ENCODE measurements at places on chromosomes 2 and 18.

GRCh38 chr2:196101325-196101991 lies 32.8 kb upstream of the DNAH7 start:
- no peak for DNase-seq

DNA sequence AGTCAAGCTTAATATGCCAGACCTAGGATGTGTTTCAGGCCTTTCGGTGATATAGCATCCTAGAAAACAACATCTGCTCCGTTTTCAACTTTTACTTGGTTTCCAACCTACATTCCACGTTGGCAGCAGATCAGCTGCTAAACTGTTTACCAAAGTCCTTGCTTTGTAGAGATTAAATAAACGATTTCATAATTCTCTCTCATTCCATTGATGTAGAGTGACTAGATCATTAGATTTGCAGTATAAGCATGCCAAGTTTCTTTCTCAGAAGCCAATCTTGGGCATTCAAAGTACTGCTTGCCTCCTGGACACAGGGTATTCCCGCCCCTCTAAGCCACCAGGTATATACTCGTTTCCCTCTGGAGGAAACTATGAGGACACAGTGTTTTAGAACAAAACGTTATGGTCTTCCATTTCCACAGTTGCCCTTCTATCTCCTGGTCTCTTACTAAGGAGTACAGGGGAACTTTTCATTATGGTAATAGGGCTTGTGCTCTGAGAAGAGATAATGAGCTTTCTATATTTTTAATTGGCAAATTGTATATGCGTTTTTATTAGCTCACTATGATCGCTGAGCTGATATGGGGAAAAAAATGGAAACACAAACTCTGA lies 10.5 kb upstream of the INSIG2 start:
- no peak for DNase-seq

DNA sequence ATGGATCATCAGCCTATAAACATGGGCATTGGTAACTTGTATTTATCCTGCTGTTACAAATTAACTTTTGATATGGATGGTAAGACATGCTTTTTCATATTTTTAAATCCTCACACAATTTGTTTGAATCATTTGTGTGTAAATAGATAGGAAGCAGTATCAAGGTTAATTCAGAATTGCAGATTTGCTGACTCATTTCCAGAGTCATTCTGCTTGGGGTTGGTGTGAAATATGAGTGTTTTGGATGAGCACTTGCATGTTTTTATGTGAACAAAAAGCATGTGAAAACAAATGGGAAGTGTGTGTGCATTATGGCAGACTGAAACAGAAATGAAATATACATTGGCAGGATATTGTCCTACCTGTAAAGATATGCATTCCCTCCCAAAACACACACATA lies 11.8 kb downstream of the CCDC85A start:
- no peak for DNase-seq

GRCh38 chr18:44850001-44850400 lies 169.3 kb downstream of the SETBP1 start:
- no peak for DNase-seq

- no peak for DNase-seq
Observed at GRCh38 chr2:833180-833579, 117.5 kb upstream of the SNTG2 start.
